OCI-M1 (cell line): ENCODE measurements at places on chromosomes 2 and 18.
A peak's percentile ranks its signal among the peaks of the same experiment; 100 is the strongest.

DNA sequence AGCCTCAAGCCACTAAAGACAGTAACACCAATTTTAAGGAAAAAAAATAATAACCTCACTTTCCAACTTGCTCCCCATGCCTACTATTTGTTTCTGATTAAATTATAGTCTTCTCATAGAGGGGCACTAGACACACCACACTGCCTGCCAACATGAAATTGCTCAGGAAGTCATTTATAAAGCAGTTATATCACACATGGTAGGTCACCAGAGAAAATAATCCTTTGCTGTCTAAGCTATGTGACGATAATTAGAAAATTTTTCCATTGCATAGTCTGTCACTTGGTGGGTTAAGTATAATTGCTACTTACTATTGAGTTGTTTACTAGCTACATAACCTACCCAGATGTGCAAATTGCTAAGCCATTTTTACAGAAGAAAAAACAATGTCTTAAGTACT lies 85.2 kb downstream of the INO80D start:
- no peak for DNase-seq

DNA sequence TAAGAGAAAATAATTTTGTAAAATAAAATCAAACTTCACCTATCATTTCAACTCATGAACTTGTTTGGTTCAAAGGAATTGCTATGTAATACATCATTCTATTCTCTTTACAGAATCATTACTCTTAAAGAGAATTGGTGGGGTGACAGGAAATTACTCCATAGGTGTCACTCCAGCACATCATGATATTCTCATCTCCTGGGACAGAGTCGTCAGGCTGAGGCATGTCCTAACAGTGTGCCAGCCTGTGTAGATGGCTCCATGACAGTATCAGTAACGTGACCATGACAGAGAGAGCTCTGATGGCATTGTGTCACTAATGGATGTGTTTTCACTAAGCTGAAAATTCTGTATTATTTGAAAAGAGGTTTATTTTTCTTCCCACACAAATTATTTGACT lies 13.9 kb downstream of the SPATS2L start:
- no peak for DNase-seq

DNA sequence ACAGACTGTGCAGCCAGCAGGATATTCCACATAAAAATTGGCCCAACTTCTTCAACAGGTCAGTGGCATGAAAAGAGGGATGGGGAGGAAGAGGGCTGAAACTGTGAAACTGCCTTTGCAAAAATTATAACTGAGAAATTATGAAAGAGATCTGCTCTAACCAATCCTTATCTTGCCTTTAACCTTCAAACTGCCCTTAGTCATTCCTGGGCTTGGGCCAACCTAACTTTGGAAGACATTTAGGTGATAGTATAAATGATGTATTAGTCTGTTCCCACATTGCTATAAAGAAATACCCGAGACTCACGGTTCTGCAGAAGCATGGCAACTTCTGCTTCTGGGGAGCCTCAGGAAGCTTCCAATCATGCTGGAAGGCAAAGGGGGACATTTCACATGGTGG lies 74.5 kb downstream of the RPL31 start:
- no peak for DNase-seq

GRCh38 chr2:26118682-26119081 lies 54.2 kb upstream of the GAREM2 start:
- no peak for DNase-seq

GRCh38 chr2:127719301-127720218 lies 18.3 kb downstream of the SFT2D3 start:
- DNase-seq = no peak

- DNase-seq = peak; percentile 91
Observed at GRCh38 chr2:181891258-181891965, at the start of gene ITPRID2. Gene ITPRID2, plus strand, starts transcription at chr2:181891730. Its CDS starts 337 bp downstream, at chr2:181892067.

GRCh38 chr18:26941584-26941983 lies 76.1 kb upstream of the AQP4 start:
- no peak for DNase-seq

DNA sequence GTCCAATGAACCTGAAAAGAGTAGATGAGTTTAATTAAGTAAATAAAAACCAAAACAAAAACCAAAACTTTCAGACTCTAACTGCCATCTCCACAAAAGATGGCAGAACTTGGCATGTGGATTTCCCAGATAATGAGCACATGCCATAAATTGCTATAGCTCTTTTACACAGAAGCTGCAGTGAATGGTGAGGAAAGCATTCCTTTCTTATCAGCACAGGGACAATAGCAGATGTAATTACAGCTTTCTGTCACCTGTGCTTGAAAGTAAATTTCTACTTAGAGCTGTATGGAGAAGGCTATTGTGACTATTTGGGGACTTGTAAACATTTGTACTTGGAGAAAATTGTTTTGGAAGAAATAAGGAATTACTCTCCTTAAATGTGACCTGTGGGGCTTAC lies 378.4 kb downstream of the RPRM start:
- peak; percentile 67 for DNase-seq

DNA sequence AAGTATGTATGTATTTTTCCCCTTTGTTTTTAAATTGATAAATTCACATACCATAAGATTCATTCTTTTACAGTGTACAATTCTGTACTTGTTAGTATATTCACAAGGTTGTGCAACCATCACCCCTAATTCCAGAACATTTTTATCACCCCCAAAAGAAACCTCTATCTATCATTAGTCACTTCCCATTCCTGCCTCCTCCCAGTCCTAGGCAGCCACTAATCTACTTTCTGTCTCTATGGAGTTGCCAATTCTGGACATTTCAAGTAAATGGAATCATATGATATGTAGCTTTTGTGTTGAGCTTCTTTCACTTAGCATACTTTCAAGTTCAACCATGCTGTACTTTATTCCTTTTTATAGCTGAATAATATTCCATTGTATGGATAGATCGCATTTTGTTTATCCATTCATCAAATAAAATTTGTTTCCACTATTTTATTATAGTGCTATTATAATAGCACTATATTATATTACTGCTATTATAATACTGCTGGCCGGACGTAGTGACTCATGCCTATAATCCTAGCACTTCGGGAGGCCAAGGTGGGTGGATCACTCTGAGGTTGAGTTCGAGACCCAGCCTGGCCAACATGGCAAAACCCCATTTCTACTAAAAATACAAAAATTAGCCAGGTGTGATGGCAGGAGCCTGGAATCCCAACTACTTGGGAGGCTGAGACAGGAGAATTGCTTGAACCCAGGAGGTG lies 10.9 kb downstream of the STARD7 start:
- DNase-seq = no peak
